CD8-positive, alpha-beta T cell (primary cell): ENCODE measurements at places on chromosomes 3 and 15.

DNA sequence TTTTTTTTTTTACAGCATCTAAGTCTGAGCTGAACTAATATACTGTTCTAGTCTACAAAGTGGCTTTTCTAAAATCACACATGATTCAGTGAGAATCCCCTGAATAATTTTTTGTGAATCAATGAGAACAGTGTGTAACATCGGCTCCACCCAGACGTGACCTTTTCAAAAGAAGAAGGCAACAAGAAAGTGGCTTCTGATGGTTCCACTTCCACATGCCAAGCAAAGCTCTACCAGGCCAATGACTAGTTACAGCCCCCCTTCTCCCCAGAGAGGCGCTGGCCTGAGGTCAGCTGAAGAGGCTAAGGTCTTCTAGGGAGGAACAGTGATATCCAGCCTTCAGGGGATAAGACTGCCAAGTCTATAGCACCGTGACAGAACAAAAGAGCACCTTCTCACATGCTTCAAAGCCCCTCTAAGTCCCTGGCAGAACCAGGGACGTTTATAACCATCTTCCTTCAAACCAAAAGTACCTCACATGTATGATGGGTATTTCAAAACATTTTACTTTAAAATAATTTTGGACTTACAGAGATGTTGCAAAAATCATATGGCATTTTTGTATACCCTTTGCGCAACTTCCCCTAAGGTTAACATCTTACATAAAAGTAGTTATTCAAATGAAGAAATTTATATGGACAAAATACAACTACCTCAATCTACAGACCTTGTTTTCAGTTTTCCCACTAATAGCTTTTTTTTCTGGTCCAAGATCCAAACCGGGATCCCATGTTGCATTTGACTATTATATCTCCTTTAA is 177.9 kb downstream of the OSBPL10 start:
- no peak for DNase-seq

GRCh38 chr3:71201939-71202338 is 381.6 kb downstream of the FOXP1 start:
- no peak for DNase-seq

GRCh38 chr3:23723930-23724329 is 81.8 kb upstream of the UBE2E1 start:
- DNase-seq = no peak

DNA sequence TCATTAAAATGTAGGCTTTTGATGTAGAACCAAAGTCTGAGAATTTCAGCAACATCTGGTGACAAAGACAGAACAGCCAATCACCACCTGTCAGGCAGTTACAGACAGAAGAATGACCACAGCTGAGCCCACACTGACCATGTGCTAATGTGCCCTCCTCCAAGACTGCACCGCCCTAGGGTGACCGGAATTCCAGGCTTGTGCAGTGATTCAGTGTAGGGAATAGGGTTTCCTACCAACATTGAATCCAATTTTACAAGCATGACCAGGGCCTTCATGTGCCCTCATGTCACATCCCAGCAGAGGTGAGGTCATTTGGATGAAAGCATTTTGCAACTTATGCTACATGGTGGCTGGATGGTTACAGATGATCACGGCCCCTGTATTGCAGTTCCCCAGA is 412.5 kb downstream of the SOX2 start:
- no peak for DNase-seq

DNA sequence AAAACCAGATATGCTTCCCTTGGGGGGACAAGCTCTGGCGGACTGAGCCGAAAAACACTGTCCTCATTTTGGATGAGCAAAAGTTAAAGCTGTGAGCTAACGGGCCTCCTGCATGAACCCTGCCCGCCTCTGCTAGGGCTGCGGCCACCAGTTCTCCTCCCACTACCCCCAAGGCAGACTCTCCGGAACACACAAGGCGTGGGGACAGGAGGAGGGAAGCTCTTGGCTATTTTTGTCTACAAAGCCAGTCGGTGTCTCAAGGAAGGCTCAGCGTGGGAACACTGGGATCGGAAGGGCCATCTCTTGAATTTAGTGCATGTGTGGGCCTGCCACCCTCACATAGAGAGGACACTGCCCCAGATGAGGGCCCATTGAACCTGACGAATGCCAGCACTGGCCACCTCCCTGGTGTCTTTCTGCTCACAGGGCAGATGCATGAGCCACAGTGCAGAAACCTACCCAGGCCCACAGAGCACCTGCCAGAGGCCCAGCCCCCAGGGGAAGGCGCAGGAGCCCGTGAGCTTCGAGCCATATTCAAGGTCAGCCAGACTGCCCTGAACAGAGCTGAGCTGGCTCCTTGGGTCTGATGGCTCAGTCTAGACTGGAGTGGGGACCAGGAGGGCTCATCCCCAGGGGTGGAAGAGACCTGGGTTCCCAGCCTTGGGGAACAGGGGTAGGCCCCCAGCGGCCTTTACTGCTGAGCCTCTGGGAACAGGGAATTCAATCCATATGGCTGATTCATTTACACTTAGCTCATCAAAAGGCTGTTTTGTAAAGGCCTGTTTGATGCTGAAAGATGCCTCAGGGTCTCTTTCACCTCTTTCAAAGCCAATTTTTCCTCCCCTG is 38.3 kb downstream of the HCN4 start:
- DNase-seq = no peak

DNA sequence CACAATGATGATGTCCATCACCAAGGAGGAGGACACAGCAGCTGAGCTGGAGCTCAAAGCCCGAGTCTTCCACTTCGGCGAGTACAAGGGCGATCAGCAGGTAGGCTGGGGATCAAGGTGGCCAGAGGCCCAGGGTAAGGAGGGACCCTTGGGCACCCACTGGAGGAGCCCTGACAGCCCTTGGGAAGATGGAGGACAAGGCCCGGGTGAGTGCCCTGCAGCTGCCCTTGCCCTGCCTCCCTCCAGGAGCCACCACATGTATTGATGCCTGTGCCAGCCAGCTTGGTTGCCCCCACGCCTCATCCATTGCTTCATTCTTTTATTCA is 38.4 kb downstream of the CFAP100 start:
- DNase-seq = peak; percentile 41

GRCh38 chr15:33716025-33716424 is 252.3 kb upstream of the CHRM5 start:
- DNase-seq = no peak

DNA sequence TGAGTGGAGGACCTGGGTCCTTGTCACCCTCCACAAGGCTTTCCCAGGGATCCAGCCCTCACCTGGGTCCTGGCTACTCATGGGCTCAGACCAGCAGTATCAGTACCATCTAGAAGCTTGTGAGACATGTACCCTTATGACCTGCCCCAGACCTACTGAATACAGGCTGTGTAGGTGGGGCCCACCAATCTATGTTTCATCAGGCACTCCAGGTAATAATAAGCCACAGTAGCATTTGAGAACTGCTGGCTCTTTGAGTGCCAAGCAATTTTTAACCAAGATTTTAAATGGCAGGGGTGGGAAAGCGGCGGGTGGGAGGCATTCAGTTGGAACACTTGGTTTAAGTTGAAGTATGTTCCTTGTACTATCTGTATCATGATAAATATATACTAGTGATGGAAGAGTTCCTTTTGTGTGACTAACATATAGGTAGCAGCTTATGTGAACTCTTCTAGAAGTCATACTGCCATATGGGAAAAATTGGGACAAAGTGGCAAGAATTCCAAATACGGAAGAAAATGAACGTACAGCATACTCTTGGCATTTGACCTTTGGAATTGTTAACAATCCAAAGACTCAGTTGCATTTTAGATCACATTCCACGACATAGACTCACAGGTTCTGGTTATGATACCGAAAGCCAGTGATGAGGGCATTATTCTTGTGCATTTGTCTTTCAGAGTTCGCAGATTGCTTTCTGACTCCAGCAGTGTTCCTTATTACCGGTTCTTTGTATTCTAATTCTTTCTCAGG is 190.4 kb downstream of the GHSR start:
- DNase-seq = no peak

GRCh38 chr3:50192689-50193141 is 1.3 kb downstream of the GNAT1 start:
- peak; percentile 80 for DNase-seq

- no peak for DNase-seq
Observed at GRCh38 chr3:150285601-150286000, 122.5 kb upstream of the TSC22D2 start.

DNA sequence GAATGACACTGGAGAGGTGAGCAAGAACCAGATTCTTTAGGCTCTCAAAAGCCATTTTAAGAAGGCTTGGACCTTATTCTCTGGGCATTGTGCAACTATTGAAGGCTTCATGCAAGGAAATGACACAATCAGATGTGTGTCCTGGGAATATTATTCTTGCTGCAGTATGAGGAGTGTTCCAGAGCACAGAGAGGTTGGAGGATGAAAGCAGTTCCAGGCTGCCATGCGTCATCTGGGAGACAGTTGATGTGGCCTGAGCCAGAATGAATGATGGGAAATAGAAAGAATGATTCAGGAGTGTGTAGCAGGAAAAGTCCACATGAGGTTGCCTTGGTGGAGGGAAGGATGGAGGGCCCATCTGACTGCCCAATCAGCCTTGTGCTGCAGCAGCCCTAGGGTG is 123.1 kb downstream of the CHCHD6 start:
- DNase-seq = no peak

- DNase-seq = peak; percentile 8
Observed at GRCh38 chr15:58070801-58071418, 5.4 kb upstream of the ALDH1A2 start.

DNA sequence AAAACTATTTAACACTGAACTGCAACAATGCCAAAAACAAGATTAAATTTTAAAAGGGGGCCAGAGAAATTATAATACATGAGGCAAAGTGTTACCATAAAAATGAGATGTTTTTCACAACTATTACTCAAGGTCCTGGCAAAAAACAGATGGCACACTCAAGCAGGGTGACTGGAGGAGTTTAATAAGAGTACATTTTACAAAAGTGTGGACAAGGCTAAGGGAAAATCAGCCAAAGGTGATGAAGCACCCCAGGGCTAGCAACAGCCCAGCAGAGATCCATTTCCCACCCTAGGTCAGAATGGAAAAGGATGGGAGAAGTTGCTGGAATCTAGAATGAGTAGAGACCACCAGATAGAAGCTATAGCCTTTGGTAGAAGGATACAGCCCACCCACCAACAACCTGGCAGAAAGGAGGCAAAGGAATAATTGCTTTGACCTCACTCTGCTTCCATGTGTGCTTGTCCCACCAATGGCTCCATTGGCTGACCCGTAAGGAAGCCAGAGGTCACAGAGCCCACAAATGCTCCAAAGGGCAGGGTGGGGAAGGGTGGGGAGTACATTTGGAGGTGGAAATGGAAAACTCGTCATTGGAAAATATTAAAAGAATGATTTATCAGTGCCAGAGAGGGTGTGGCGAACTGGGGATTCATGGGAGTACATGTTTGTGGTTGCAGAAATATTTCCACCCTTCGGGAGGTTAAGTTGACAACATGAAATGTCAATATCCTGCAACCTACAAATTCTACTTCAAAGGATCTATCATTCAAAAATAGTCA is 161.0 kb upstream of the UBE2E2 start:
- DNase-seq = no peak

DNA sequence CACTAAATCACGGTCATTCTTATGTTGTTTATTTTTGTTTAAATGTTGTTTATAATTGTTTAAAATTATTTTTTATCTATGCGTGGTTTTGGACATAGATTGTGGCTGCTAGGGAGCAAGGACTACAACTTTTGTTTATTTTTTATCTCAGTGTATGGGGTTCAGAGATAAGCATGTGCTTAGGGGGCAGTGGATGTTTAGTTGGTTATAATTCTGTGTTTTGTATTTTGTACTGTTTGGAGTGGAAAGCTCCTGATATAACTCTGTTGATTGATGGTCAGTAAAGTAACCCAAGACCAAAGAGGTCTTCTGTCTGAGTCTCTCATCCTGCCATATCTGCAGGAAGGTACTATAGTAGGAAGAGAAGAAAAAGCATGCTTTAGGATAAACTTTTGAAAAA is 36.5 kb upstream of the NPHP3 start:
- DNase-seq = no peak

DNA sequence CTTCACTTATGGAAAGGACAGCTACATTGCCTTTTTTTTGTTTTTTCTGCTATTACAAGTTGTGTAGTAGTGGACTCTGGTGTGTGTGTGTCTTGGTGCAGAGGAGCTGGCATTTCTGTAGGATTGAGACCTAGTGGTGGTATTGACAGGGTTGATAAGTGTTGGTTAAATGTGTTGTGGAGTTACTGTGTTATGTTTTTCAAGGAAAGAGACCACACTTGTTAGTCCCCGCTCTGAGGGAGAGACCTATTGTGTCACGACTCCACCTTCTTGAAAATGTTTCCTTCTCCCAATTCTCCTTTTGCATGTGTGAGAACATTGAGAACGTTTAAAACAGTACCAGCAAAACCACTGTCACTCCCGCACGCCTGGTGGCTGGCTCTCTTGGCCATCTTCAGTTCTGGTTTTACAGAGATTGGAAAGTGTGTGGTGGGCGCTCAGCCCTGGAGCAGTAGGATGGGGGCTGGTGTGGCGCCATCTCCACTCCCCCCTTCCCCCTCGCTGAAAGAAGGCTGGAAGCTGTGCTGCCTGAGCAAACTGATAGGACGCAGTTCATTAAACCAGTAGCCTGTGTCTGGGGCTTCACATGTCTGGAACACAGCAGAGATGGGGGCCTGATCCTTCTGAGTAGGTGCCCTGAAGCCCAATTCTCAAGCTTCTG is 5.5 kb downstream of the KLF13 start:
- DNase-seq = no peak

DNA sequence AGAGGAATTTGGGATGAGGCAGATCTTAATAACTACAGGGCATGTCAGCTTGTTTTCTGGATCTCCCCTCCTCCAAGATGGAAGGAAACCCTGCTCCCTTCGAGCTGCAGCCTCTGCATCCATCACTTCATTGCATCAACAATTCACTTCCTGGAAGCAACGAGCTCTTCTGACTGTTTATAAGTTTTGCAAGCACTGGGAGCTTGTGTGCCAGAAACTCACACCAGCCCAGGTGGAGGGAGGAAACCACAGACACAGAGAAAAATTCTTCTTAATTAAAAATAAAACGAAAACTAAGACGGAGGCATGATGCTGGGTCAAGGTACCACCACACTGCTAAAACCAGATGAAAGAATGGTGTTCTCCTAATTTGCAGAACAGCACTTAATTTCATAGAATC is 10.6 kb downstream of the LRIG1 start:
- DNase-seq = no peak

GRCh38 chr3:41580274-41580959 is 381.1 kb downstream of the CTNNB1 start:
- DNase-seq = no peak

DNA sequence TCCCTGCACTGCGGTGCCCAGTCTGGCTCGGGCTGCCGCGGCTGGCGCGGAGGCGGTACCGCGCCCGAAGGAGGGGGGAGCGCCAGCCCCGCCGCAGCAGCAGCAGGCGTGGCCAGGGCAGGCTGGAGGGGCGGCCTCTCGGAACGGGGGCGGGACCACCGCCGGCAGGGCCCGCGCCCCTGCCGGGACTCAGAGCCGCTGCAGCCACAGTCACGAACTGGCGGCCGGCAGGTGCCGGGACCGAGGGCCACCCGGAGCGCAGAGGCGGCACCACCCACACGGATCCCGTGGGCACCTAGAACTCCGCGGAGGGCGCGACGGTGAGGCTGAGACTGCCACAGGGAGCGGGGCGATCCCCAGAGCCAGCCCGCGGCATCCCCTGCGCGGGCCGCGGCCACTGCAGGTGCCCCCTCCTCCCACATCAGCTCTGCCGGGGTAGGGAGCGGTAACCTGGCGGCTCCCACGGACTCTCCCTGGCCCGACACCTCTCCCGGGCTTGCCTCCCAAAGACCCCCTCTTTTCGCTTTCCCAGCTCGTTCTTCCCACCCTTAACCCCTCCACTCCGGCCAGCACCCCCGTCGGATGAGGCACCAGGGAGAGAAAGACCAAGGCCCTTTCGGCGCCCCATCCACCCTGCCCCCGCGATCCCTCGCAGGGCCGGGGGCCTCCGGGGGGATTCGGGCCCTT is at the start of gene VWA5B2:
Gene VWA5B2, plus strand, starts transcription at position 192 of the 687 bp plus-strand sequence. CDS start 944 bp downstream, outside the sequence.
- peak; percentile 80 for DNase-seq

- no peak for DNase-seq
Observed at GRCh38 chr15:95556866-95557225, 773.7 kb upstream of the NR2F2 start.
